ENCODE measurements at places on chromosomes 11 and 22.

GRCh38 chr11:68524213-68524612 is 63.7 kb downstream of the PPP6R3 start:
- DNase-seq = no peak

- DNase-seq = peak; percentile 36
Observed at GRCh38 chr11:13277768-13278608, at the start of gene BMAL1. Gene BMAL1, plus strand, starts transcription at chr11:13277790. Its CDS starts 76,519 bp downstream, at chr11:13354309.

GRCh38 chr11:66311470-66311964 is 5.3 kb downstream of the CD248 start:
- no peak for DNase-seq

DNA sequence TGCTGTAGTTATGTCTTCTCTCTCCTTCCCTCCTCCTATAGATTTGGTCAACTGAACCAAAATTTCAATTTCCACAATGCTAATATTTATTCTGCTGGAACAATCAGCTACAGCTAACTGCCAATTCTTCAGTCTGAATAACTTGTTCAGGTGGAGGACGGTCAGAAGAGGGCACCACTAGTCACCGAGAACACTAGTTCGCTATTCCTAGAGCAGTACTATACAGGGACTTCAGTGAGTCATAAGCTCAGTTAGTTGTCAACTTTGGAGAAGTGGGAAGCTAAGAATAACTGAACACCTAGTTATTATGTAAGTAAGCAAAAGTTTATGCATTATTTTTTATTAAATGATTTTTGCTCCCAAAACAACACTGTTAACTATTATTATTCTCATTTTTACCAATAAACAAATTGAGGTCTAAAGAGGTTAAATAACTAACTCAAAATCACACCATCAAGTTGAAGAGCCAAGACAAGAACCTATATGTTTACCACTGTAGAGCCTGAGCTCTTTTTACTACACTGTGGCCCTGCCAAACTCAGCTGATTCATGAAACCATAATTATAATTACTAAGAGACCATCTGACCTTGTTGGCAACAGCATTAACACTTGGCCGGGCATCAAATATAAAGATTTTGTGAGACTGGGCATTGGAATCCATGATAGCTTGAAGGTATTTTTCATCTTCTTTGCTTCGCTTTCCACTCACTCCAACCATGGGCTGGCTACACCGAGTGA is 59.0 kb downstream of the CEP57 start:
- DNase-seq = no peak

DNA sequence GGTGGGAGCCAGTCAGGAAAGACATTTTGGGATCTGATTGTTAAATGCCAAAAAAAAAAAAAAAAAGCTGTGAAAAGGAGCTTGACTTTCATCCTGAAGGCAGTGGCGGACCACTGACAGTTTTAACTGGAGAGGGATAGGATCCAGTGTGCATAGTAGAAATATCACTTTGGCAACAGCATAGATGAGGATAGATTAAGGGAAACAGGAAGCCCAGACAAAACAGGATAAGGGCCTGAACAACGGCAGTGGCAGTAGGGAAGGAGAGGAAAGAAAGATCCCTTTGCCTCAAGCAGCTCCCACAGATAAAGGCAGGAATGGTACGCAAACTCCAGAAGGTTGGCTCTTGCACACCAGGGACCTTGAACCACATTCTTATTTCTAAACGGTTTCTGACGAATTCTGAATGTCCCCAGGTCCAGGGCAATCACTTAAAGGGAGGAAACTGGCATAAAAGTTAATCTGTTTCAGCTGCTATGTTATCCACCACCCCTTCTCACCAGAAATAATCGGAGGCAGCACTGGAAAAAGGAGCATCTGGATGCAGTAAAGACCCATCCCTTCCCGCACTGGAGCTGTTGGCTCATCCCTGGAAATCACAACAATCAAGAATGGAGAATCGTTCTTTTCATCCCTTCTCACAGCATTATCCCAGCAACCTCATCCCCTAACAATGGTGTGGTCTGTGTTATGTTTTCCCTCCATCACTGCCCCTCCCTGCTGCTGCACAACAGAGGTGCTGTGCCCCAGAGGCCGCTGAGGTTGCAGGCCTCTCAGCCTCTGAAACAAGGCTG is 99.1 kb downstream of the GAB2 start:
- DNase-seq = no peak

DNA sequence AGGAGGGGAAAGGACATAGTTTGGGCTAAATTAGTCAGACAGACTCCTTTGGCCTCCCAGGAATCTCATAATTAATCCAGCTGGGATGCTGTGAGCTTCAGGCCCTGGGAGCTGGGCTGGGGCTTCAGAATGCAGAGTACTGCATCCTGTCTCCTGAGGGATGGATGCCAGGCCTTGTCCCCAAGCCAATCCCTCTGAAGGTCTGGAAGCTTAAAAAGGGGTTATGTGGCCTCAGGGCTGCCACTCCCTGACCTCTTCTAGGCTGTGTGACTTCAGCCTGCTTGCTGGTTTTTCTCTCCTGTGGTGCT is 6.9 kb upstream of the LRRC32 start:
- no peak for DNase-seq

GRCh38 chr11:63240098-63240497 is 3.3 kb downstream of the SLC22A25 start:
- no peak for DNase-seq

DNA sequence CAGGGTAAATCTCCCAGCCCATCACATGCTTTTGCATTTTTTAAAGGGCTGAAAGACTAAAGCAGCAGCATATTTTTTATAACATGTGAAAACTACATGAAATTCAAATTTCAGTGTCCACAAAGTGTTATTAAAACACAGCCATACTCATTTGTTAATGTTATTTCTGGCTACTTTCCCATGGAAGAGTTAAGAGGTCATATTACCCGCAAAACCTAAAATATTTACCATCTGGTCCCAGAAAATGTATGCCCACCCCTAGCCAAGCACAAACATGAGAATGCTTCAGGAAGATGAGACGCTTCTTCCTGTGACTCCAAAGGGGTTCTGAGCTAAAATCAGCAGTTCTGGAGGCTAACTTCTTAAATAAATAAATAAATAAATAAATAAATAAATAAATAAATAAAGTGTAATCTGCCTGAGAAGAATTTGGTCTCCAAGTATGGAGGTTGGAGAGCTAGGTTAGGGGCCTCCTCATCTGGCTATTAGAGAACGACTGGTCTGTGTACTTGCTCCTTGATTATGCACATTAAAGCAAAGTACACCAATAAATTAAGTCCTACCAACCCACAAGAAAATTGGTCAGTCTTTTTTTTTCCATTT is 9.7 kb downstream of the IMMP1L start:
- DNase-seq = no peak

DNA sequence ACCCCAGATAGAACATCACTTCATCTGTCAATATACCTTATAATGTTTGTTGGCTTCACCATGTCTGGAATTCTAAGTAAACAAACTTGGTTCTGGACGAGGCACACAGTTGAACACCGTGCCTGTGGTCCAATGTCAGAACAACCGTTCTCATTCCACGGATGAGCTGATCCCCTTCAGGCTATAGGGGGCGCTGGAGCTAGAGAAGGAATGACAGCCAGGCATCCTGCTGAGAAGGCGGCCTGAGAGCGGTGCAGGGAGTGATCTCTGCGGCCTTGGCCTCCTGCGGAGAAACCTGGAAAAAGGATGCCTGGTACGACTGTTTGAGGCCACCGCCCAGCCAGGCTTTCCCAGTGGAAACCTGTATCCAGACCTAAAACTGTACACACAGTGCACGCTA is 48.7 kb downstream of the FDX1 start:
- DNase-seq = no peak

DNA sequence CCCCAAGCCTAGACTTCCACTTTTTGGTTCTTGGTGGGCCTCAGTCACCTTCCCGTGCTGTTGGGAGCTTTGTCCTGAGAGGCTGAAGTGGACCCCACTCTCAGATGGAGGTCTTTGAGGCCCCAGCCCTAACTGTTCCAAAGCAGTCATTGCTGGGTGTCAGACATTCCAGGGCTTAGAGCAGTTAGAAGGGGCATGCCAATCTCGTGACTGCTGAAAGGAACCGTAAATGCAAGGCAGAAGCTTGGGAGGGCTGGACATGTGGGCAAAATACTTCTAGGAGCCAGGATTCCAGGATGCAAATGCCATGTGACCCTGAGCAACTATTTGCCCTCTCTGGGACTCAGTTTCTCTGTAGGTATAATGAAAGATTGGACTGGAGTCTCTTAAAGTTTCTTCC is 118.8 kb upstream of the CRYBB3 start:
- DNase-seq = no peak

DNA sequence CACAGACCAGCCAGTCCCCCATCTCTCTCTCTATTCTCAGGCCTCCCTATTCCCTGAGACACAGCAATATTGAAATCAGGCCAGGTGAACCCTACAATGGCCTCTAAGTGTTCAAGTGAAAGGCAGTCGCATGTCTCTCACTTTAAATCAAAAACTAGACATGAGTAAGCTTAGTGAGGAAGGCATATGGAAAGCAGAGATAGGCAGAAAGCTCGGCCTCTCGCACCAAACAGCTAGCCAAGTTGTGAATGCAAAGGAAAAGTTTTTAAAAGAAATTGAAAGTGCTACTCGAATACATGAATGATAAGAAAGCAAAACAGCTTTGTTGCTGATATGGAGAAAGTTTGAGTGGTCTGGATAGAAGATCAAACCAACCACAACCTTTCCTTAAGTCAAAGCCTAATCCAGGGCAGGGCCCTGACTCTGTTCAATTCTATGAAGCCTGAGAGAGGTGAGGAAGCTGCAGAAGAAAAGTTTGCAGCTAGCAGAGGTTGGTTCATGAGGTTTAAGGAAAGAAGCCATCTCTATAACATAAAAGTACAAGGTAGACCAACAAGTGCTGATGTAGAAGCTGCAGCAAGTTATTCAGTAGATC is 19.8 kb upstream of the MPZL2 start:
- no peak for DNase-seq

DNA sequence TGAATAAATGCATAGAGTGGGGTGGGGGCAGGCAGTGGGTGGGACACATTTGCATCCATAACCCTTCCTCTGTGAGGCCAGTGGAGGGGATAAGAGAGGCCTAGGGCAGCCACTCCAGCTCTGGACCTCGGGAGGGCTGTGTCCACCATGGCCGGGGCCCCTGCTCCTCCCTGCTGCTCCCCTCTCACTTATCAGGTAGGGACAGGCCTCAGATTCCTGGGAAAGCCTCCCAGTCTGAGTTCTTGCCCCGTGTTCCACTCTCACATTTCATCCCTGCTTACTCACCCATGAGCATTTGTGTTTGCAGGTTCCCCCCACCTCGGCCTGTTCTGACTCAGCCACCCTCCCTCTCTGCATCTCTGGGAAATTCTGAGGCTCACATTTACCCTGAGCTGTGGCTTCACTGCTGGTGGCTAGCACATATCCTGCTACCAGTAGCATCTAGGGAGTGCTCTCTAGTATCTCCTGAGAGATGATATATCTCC is 128.7 kb upstream of the TOP3B start:
- DNase-seq = no peak

DNA sequence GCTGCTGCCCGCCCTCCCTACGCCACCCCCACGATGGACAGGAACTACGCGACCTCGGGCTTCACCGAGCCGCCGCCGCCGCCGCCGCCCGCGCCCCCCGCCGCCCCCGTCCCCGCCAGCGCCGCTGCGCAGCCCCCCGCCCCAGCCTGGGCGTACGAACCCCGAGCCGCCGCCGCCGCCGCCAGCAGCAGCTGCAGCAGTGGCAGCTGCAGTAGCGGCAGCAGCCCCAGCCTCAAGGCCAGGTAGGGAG is 407 bp downstream of the QSER1 start:
- DNase-seq = no peak

DNA sequence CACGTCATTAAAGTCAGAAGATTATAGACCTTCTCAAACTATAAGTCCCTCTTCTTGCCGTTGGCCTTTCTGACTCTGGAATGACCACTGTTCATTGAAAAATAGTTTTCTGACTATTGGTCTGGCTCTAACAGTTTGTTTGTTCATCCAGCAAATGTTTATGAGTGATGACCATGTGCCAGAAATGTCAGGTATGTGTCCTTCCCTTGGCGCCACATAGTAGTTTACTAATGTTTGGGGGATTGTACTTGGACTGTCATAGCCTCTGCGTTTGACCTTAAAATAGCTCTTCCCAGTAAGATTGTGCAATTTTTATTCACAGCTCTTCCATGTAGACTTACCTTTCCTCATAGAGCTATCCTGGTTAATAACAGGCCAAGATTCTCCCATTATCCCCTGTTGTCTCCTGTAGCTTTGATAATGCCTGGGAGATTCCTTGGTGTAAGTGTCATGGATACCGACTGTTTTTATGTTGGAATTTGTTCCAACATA is 13.7 kb downstream of the MCAM start:
- no peak for DNase-seq

DNA sequence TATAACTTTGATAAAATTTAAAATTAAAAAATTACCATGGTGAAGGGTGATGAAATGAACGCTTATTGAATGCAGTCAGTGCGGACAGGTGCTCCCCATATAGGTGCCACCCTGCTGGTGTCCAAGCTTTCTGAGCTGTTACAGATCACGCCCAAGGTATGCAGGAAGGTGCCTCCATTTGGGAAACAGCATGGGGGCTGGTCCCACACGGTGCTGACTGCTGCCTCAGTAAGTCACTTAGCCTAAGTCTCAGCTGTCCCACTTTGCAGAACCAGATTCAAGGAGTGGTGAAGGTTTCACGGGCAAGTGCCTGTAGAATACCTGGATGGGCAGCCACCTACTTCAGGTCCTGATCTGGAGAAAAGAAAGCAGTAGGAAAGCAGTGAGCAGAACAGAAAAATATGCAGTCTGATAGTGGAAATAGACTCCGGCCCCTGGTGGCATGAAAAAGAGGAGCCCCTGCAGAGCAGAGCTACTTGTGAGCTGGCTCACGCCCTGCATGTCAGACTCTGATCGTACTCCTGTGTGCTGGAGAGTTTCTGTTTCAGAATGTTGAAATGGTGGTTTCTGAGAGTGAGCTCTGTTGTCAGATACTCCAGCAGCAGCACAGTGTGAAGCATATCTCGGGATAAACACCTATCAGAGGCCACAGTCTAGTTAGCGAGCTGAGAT is 33.2 kb downstream of the ADORA2A start:
- DNase-seq = no peak

- DNase-seq = no peak
Observed at GRCh38 chr11:88521799-88522201, 184.3 kb upstream of the CTSC start.

- DNase-seq = no peak
Observed at GRCh38 chr11:109894242-109894641, 198.9 kb upstream of the ZC3H12C start.

- DNase-seq = no peak
Observed at GRCh38 chr11:65842144-65842543, 8.4 kb downstream of the SNX32 start.

GRCh38 chr11:34091825-34092224 is 13.6 kb upstream of the NAT10 start:
- no peak for DNase-seq

DNA sequence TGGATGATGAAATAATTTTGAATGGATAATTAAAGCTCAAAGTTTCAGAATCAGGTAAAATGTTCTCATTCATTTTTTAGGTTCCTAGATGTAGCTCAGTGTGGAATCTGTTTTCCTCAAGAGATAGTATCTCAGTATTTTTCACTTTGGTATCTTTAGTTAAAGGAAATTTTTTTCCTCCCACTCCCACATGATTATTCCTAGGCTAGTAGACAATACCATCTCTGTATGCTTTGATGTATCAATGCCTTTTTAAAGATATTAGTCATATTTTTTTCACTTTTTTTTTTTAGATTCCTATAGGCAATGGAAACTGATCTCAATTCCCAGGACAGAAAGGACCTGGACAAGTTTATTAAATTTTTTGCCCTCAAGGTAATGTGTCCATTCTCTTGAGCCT is 26.6 kb downstream of the ATG13 start:
- no peak for DNase-seq

GRCh38 chr11:74418509-74418895 is 20.3 kb upstream of the PGM2L1 start:
- DNase-seq = no peak

Measured in T-helper 22 cell (primary cell).